ENCODE measurements at places on chromosomes 6 and 20.
A peak's percentile ranks its signal among the peaks of the same experiment; 100 is the strongest.

GRCh38 chr6:25038999-25039398, 103.2 kb upstream of the RIPOR2 start:
- no peak for DNase-seq

DNA sequence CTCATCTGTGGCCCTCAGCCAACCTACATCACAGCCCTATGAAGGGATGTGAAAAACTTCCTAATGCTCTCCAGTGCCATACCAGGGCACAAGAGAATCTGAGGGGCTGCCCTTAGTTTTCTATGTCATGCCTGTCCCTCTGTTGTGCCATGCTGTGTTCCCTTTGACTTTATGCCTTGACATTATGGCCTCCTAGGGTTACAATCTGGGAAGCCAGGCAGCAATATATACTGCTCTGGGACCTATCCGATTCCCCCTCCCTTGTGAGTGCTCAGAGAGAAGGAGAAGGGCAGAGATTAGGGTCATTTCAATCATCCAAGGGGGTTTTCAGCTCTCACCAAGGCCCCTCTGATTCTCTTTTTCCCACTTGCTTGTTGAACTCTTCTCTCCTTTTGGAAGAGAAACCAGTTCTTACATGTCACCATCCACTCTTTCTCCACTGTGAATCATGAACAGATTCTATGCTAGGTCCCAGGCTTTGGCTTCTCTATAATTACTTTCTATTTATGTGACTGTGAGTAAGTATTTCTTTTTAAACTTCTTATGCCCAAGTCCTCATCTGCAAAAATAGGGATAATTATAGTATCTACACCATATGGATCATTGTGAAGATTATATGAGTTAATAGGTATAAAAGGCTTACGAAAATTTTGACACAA, 14.2 kb upstream of the FRK start:
- DNase-seq = no peak

- no peak for DNase-seq
Observed at GRCh38 chr6:116108836-116109235, 8.2 kb downstream of the NT5DC1 start.

DNA sequence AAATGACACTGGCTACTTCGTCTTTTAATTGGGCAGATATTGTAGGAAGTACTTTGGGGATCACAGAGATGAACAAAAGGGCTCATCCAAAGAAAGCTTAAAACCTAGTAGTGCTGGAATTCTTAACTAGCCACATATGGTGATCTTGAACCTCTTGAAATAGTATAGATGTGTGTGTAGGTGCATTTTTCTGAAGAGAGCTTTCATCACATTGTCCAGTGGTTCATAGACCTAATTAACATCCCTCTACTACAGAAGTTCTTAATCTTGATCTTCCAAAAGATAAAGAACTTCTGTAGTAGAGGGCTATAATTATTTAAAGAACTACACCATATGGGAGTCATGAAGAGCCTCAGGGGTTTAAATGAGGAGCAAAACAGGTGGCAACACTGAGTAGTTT, 2.3 kb upstream of the PRIM2 start:
- DNase-seq = no peak

GRCh38 chr20:40668449-40669228, 20.4 kb downstream of the MAFB start:
- DNase-seq = no peak

- DNase-seq = no peak
Observed at GRCh38 chr20:49349694-49350252, 71.9 kb upstream of the ZNFX1 start.

DNA sequence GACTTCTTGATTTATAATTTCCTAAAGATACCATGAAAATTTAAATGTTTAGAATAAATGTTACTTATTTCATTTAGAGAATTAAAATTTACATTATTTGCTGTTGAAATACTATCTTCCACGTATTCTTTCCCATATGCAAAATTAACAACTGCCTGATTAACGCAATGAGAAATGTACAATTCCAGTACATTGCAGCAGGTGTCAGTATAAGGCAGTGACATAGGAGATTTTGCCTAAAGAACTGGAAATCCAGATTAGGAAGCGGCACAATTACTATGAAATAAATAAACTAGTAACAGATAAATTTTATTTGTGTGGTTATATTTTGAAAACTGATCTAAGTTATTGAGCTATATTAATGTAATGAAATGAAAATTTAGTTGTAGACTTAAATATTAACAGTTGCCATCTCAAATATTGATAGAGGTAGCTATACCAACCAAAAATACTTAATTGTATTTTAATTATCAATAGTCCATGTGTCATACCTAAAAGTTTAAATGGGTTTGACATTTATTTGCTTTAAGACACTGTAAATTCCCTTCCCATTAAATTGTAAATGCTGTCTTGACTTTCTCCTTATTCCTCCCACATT, 300.2 kb downstream of the UTRN start:
- DNase-seq = no peak

DNA sequence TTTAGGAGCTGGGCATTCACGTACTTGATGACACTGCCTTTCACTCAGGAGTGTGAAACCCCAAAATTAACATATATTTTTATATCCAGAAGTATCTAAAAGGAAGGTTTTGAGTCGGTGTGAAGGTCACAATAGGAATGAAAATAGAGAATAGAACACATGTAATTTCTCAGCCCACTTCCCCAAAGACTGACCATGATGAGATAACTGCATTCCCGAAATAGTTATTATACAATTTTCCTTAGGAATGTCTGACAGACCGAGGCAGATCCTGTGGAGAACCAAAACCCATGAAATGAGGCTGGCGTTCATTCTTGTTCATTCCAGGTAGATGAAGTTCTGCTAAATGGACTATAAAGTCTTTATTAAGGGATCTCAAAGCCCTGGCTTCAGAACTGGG, 10.3 kb downstream of the NSFL1C start:
- DNase-seq = no peak

- no peak for DNase-seq
Observed at GRCh38 chr6:150156460-150156859, 13.6 kb downstream of the PPP1R14C start.

DNA sequence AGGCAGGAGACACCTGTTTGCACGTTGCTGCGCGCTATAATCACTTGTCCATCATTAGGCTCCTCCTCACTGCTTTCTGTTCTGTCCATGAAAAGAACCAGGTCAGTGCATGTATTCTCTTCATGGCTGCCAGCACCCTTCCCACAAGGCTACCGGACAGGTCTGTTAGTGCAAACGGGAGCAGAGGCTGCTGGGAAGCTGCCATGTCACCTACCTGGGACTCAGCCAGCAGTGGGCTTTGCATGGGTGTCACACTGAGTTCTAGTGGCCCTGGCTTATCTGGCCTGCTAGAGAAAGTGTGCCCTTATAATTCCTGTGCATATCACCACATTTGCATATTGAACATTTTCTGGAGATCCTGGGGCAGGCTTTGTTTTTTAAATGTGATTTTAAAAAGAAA, 24.8 kb downstream of the LYRM2 start:
- DNase-seq = no peak

DNA sequence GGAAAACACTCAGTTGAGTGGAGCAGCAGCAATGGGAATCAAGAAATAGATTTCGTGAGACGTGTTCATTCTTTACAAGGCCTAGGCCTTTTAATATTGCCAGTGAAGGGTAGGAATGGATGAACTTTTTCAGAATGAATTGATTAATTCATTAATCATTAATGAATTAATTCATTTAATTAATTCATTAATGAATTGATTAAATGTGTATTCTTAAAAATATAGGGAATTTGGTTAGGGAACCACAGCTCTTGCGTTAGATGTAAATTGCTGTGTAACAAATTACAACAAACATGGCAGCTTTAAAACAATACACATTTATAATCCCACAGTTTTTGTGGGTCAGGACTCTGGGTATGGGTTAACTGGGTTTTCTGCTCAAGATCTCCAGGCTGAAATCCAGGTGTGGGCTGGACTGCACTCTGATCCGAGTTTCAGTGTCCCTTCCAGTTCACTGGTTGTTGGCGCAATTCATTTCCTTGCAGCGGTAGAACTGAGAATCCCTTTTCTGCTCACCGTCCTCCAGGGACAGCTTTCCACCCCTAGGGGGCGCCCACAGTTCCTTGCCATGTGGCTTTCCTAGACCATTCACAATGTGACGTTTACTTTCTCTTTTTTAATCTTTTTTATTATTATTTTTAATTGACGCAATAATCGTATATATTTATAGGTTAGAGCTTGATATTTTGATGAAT, 32.8 kb upstream of the BCAS1 start:
- DNase-seq = peak; percentile 94

DNA sequence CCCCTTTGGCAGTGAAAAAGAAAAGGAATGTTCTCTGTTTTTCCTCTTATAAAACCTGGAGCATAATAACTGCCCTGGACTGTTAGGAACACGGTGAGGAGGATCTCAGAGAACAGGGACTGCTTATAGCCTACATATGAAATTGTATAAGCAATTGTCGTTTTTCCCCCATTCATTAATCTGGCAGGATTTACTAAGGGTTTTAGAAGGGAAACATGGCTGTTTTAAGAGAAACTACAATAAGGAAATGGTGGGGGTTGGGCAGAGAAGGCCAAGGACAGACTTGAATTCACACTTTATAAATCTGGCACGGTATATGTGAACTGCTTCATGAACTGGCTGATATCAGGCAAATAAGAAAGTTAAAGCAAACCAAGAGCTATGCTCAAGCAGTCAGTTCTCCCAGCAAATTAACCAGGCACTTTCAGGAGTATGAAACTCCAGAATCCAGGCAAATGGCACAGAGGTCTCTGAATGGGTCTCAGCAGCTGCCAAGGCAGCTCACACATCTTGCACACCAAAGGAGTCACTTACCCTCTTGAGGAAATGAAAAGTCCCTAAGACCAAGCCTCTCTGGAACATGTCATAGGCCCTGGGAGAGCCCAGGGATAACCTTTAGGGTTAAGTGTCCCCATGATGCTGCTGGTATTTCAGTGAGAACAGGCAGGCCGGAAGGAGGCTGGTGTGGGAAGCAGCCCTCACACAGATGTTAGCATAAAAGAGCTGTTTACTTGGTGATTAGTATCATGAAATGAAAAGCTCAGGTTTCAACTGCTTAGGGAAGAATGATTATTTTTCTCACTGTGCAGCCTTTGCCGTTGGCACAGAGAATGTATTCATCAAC, 260.5 kb upstream of the MARCKS start:
- DNase-seq = no peak

GRCh38 chr6:37648465-37649330, 49.0 kb downstream of the MDGA1 start:
- peak; percentile 46 for DNase-seq

DNA sequence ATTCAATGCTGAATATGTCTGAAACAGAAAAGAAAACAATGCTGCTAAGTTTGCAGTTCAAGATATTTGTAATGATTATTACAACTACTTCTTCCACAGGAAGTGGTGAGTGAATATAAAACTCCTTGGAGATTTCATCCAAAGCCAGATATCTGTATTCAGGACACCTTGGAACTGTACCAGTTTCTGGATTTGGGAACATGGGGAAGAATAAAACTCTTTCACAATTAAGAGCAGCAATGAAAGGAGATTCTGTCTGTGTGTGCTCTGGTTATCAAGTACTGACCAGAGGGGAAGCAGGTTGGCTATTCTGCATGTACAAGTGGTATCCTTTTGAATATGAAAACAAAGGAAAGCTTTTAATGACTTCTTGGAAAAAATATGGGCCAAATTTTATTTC, 21.1 kb downstream of the ELOVL2 start:
- no peak for DNase-seq

- DNase-seq = no peak
Observed at GRCh38 chr20:54433636-54434035, 41.8 kb upstream of the DOK5 start.

DNA sequence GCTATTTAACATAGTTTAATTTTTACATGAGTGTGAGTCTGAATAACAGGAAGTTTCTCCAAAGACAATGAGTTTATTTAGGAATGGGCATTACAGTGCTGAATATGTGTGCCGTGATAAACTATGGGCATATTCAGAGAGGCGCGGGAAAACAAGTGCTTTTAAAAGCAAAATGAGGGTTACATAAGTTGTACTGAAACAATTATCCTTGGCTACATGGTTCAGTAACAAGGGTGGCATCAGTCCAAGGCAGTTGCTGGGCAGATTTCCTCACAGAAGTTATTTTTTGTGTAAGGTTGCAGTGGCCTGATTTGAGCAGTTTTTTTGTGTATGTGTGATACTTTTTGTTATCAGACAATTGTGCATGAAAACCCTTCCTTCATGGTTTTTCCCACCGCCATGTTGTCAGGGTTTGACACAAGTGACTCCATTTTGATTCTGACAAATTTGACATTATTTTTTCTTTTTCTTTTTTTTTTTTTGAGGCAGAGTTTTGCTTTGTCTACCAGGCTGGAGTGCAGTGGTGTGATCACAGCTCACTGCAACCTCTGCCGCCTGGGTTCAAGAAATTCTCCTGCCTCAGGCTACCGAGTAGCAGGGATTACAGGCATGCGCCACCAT, 22.3 kb upstream of the PXDC1 start:
- DNase-seq = no peak

DNA sequence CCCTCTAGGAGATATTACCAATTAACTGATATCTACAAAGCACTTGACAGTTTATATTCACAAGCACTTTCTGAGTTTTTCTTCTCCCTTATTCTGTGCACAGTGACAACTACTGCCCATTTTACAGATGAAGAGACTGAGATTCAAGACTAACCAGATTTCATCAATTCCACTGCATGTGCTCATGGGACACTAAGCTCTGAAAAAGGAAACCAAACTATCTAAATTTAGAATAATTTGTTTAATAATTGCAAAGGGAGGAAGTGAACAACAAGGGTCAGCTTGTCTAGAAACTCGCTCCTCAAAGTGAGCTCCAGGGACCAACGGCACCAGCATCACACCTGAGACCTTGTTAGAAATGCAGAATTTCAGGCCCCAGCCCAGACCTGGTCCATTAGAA, 50.8 kb upstream of the MYLIP start:
- no peak for DNase-seq

DNA sequence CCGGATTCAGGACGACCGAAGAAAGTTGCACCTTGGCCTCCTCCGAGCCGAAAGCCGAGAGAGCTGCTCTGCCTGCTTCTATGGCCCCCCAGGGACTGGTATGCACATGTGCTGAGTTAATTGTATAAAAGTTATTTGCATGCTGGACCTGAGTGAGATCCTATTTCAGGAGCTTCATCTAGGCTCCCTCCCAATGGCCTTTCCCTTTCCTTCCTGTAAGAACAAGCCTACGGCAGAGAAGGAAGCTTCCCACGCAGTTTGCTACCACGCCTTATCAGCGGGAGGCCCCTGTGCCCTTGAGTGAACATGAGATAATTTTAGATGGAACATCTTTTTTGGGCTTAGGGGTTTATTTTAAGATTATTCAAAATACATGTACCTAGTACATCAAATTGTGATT, 65.9 kb downstream of the RIN2 start:
- no peak for DNase-seq
